ENCODE measurements at places on chromosomes 7 and 10.

DNA sequence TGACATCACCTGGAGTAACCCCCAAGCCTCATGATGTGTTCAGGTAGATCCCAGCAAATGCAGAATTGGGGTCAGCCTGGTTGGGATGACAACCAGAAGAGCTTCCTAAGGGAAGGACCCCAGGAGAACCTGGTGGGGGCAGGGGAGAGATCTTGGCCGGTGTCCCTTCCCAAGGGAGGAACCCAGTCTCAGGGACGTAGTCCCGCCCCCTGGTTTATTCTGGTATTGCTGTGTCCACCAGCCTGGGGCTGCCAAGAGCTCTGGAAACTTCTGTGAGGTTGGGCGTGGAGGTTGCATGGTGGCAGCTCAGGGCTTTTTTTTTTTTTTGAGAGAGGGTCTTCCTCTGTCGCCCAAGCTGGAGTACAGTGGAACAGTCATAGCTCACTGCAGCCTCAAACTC is 19.4 kb downstream of the GTF2IRD1 start:
- DNase-seq, result no peak

DNA sequence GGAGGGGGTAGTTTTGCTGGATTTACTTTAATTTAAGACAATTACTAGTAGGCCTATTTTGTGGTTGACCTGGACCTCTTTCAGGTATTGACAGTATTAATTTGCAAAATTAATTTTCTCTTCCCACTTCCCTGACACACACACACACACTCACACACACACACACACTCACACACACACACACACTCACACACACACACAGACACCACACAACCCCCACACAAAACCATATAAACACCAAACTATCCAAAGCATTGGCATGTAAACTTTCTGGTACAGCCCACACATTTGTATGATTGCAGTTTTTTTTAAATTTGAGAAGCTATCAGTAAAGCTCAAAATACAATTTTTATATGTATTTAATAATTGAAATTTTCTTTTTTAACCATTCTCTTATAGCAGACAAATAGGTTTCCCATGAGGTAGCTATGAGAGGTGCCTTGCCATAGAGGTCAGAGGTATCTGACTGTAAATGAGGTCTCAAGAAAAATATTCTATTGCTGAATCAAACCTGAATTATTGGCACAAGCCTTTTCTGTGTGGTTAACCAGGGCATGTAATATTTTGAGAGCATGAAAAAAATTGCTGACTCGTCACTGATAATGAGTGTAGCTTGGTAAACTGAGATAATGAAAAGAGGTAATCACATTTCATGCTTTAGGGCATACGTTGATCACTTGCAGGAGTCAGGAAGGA is 306.5 kb downstream of the GATA3 start:
- DNase-seq, result no peak

- DNase-seq, result no peak
These were observed 119.3 kb downstream of the SRPK2 start for GRCh38 chr7:105269397-105269796.

- no peak for DNase-seq
These were observed at the start of gene CADPS2 for GRCh38 chr7:122886357-122887081. Gene CADPS2 (minus strand): TSS chr7:122886460. CDS start chr7:122886337, 123 bp downstream.

- no peak for DNase-seq
These were observed 100.7 kb downstream of the GNAI1 start for GRCh38 chr7:80235334-80235733.

DNA sequence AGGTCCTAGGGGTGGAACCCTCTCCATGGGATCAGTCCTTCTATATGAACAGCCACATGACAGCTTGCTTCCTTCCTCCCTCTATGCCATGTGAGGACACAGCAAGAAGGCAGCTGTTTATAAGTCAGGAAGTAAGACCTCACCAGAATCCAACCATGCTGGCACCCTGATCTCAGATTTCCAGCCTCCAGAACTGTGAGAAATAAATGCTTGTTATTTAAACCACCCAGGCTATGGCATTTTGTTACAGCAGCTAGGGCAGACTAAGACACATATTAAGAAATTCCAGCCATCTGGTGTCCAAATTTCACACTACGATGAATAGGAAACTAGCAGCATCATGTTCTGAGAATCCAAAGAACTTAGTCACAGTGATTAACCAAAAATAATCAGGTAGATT is 140.1 kb downstream of the ZFAND4 start:
- no peak for DNase-seq

GRCh38 chr10:23556727-23557440 is 118.0 kb downstream of the OTUD1 start:
- no peak for DNase-seq

GRCh38 chr7:75842836-75843446 is 29.3 kb upstream of the CCL24 start:
- DNase-seq, result no peak

GRCh38 chr10:132346806-132347205 is 14.8 kb downstream of the LRRC27 start:
- DNase-seq, result no peak

DNA sequence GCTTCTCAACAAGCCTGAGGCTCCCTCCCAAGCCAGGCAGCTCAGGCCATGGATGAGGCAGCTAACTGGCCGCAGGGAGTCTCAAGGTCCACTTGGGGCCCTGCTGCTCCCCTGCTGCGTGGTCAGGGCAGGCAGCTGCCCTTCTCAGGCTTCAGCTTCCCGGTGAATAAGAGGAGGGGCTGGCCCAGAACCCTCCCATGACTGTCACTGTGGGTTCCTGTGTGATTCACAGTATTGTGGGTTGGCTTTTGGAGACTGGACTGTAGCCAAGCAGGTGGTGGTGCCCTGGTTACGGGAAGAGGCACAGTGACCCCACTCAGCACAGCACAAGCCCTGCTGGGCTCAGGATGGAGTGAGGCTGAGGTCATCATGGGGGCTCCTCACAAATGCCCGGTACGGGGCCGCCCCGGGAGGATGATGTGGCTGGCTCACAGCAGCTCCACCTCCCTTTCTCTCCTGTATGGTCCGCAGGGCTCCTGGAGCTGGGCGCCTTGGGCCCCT is 189.8 kb downstream of the HECW1 start:
- DNase-seq, result no peak

GRCh38 chr7:138726288-138726687 is 25.1 kb upstream of the SVOPL start:
- no peak for DNase-seq

DNA sequence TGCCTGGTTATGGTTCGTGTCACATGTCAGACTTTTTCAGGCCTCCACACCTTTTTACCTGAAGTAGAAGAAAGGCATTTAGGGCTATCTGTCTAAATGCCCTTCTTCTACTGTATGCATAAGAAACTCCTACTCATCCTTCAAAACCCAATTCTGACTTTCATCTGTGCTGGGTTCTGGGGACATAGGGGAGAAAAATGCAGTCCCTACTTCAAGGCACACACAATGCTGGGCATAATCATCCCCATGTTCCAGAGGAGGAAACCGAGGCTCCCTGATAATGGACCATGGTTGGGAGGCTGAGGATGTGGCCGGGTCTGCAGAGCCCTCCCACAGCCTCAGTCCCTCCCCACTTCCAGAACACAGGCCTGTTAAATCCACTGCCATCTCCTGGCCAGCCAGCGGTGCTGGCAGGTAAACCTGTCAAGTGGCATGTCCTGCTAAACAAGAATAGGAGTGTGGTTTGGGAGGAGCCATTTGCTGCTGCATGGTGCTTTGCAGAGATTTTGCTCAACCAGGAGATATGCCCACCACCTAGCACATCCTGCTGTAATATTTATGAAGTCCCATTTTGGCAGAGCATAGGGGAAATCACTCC is 32.0 kb downstream of the GRID1 start:
- no peak for DNase-seq

DNA sequence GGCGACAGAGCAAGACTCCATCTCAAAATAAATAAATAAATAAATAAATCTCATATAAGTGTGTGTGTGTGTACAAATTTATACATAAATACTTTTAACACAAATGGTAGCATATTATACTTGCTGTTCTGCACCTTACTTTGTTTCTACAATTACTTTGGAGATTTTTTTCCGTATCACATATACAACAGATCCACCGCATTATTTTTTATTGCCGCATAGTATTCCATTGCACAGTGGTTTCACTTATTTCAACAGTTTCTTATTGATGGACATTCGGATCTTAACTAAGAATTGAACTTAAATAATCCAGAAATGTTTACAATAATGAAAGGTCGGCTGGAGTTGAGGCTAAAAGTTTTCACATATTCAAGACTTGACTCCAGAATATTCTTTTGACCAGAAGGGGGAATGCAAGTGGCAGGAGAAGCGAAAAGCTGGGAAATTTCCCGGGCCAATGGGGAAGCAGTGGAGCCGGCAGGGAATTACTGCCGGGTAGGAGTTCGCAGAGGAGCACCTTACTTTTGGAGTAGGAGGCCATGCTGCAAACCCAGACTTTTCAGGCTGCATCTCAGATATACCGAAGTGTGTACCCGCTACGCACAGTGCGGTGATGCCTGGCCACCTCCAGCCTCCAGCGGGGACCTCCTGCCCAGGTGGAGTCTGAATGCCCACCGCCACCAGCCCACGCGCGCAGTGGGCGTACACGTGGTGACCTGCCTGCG is 415 bp upstream of the CNNM1 start:
- no peak for DNase-seq

GRCh38 chr10:120368927-120369326 is 88.1 kb upstream of the PLPP4 start:
- DNase-seq, result no peak

DNA sequence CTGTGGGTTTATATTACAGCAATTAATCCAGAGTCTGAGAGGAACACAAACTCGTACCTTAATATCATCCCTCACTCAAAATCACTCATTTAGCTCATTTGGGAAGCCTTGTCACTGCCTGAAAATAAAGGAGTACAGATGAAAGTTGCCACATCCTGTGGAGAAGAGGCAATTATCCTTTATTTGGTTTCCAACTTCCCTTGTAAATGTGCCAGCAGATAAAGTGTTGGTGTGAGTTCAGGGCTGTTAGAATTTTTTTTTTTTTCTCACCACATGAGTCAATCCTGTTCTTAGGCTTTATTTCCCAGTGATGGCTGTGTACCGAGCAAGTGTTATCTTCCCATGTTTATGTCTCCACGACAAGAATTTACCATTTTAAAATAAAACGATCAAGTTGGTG is 99.0 kb upstream of the SMIM30 start:
- peak; percentile 37 for DNase-seq

- DNase-seq, result no peak
These were observed 580 bp downstream of the MRPS16 start for GRCh38 chr10:73251683-73252444.

- no peak for DNase-seq
These were observed 44.6 kb downstream of the HGF start for GRCh38 chr7:81725003-81725811.

Data from NCI-H446 (cell line).